ENCODE measurements at places on chromosomes 7 and 10.

GRCh38 chr7:157508477-157508881 lies 171.7 kb downstream of the DNAJB6 start:
- no peak for DNase-seq

- no peak for DNase-seq
Observed at GRCh38 chr7:52209614-52210013, 825.8 kb upstream of the POM121L12 start.

- no peak for DNase-seq
Observed at GRCh38 chr10:58264780-58265179, 2.9 kb downstream of the IPMK start.

GRCh38 chr7:77352665-77353406 lies 63.3 kb downstream of the GSAP start:
- DNase-seq, result no peak

DNA sequence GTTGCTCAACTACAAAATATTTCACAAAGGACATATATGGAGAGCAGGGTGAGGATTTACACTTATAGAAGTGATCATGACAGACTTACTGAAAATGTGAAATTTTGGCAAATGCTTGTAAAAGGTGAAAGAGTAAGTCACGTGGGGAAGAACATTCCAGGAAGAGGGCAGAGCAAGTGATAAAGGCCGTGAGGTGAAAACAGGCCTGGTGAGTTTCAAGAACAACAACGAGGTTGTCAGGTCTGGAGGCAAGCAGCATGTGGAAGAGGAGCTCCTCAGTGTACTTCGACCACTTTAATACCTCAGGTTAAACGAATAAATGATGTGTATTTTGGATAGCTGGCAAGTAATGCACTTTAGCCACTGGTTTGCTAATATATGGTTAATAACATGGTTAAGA lies 706.7 kb downstream of the PCDH15 start:
- DNase-seq, result no peak

- no peak for DNase-seq
Observed at GRCh38 chr10:24973163-24973562, 20.8 kb upstream of the PRTFDC1 start.
